ENCODE measurements at places on chromosomes 6 and 20. TPM values are rescaled to one million over a fixed set of nuclear protein-coding genes. Genes with fewer than 3 reads are reported as not detected.

GRCh38 chr20:35978041-35978513 lies 9.7 kb downstream of the CNBD2 start:
- no peak overlapping the region for H3K27ac ChIP-seq
- no peaks in the 10 kb centered on the region for H3K36me3 ChIP-seq
- no peaks in the 10 kb centered on the region for H3K4me1 ChIP-seq

DNA sequence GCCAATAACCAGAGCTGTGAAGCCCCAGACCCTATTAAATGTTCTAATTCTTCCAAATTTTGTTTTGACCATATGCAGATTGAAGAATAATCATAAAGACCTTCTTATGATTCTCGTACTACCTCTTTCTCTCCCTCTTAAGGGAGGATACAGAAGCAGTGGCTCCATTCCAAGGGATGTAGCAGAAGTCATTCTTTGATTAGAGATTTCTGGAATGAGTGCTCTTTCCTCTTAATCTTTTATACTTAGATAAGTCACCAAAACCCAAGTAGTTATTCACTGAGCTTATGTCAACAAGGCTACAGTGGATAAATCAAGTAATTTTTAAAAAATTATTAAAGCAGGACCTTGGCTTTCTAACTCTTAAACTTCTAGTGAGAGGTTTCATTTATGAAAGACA lies 266.0 kb upstream of the STXBP5 start:
- H3K27ac ChIP-seq = no peak overlapping the region
- no peaks in the 10 kb centered on the region for H3K4me1 ChIP-seq

- no peak overlapping the region for H3K27ac ChIP-seq
- no peaks in the 10 kb centered on the region for H3K36me3 ChIP-seq
- H3K4me3 ChIP-seq = no peak overlapping the region
- no peaks in the 10 kb centered on the region for H3K27me3 ChIP-seq
- DNase-seq = no peak
Measured at GRCh38 chr6:122012578-122012977, 386.9 kb upstream of the HSF2 start.

RIOK1 gene
- total RNA-seq = 54.1 TPM

JAG1 gene
- total RNA-seq = 42.9 TPM
